Cerebellar nuclear complex (tissue), 1 donor: ENCODE measurements at places on chromosomes 5 and 9.

GRCh38 chr5:79729679-79730078, 40.0 kb downstream of the CMYA5 start:
- no peak for DNase-seq

- peak; percentile 40 for DNase-seq
Measured at GRCh38 chr5:16539169-16539666, 73.6 kb upstream of the ZNF622 start.

DNA sequence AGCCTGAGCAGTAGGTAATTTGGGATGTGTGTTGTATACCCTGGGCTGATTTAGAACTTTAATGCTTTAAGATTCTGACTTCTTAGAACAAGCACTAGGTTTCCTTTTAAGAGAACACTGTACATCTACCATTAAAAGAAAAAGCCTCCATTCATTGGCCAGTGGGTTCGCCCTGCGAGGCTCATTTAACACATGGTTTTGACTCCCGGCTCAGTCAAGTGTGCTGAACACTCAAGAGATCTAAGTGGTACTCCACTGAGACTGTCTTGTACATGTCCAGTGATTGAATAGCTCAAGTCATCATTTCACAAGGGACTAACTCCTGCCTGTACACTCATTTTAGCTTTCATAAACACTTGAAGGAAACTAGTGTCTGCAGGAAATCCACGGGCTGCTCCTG, 3.9 kb downstream of the FUBP3 start:
- DNase-seq: no peak

- no peak for DNase-seq
Measured at GRCh38 chr5:14812166-14812565, 59.4 kb downstream of the ANKH start.

- DNase-seq: no peak
Measured at GRCh38 chr5:108372369-108372768, 9.5 kb downstream of the FBXL17 start.

GRCh38 chr5:108917596-108917995, 169.9 kb downstream of the FER start:
- no peak for DNase-seq

DNA sequence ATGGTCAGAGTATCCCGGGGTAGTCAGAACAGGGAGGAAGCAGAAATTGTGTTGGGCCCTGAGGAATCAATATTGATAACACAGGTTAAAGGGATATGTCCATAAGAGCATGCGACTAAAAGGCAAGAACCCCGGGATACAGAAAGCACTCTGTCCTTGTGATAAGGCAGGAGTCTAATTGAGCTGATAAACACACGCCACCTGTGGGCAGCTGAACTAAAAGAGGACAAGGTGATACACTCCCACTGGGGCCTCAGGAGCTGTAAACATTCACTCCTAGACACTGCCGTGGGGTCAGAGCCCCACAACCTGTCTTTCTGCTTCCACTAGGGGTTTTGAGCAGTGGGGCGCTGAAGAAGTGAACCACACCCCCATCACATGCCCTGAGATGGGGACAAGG, 144.7 kb upstream of the MPDZ start:
- no peak for DNase-seq

- no peak for DNase-seq
Measured at GRCh38 chr5:140322751-140323731, 20.1 kb upstream of the PFDN1 start.

DNA sequence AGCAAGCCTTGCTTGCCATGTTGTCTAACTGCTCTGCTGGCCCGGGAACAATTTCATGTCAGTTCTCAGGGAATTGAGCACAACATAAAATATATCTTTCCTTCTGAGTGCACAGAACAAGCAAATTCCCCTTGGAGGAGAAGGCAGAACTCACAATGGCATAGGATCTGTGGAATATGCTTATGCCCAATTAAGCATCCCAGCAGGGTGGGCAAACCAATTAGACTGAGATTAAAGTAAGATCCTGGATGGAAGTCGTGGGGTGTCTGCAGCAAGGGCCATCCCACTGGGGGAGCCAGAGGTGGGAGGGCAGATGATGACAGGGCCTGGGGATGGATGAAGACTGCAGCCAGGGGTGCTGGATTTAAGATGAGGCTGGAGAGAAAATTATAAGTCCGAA, 114.1 kb downstream of the BRINP1 start:
- DNase-seq: no peak

DNA sequence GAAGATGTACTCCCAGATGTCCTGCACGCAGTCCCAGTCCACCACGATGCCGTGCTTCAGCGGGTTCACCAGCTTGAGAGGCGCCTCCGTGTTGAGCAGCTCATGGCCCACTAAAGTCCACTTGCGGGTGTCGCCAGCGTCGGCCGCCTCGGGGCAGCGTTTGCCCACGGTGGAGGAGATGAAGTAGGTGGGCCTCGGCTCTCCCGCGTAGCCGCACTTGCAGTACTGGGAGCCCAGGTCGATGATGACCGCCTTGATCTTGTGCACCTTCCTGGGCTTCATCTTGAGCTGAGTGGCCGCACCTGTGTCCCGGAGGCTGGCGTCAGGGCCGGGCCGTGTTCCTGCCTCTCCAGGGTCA, 278 bp downstream of the ACTL7B start:
- DNase-seq: no peak

DNA sequence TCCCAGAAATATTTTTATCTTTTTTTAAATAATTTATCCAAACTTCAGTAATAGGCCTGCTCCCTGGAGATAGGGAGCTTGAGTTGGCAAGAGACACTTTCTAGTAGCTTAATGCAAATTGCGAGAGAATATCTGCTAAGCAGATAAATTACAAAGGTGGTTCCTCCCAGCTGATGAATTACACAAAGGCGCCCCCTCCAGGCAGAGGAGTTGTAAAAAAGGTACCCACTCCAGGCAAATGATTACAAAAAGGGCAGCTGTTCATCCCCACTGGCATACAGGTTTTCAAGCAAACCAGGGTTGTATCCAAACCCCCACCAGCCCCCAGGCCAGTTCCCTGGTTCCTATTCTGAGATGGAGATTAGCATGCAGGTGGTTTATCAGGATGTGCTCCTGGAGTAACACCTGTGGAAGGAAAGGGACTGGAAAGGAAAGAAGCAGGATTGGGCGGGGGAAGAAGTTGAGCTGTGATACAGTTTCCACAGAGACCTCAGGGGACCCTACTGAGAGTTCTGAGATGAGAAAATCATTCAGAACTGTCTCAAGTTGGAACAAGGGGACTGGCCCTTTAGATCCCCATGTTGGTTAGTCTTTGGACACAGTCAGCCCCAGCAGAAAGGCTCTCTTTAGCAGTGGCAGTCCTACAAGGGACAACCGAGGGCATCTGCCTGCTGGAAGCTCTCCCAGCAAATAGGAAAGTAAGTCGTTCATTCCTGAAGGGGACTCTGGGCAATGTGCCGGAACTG, 25.5 kb downstream of the ESM1 start:
- DNase-seq: no peak

GRCh38 chr5:102722931-102723330, 32.2 kb upstream of the PAM start:
- no peak for DNase-seq

DNA sequence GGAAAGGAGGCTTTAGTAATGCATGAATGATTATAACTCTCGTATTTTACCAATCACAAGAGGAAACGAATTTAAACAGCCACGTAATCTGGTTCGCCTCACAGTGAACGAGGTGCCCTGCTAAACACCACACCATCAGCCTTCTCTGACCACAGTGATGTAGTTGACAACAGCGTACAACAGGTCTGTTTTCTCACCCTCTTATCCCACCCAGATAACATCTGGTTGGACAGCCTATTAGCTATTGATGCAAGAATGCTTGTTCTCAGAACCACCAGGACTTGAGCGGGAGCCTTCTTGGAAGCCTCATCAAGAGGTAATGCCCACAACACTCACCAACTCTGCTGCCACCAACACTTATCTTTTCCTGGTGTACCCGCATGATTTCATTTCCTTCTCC, 23.3 kb downstream of the SLC1A3 start:
- DNase-seq: no peak

GRCh38 chr5:2749514-2750025, 1.9 kb downstream of the IRX2 start:
- DNase-seq: no peak

DNA sequence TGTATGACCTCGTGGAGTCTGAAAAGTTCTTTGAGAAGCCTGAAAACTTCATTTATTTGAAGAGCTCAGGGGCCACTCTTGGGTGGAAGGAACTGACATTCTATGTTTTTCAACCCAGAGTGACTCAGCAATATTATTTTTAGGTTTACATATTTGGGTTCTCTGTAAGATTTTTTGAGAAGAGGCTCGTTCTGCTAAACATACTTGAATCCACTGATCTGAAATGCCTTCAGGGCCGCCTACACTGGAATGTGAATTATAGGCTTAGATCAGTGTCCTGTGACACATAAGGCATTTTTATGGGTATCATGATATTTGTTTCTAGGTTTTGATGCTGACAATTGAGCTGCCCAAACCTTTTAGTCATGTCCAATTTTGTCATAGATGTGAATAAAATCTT, 86.2 kb downstream of the PSAT1 start:
- no peak for DNase-seq

DNA sequence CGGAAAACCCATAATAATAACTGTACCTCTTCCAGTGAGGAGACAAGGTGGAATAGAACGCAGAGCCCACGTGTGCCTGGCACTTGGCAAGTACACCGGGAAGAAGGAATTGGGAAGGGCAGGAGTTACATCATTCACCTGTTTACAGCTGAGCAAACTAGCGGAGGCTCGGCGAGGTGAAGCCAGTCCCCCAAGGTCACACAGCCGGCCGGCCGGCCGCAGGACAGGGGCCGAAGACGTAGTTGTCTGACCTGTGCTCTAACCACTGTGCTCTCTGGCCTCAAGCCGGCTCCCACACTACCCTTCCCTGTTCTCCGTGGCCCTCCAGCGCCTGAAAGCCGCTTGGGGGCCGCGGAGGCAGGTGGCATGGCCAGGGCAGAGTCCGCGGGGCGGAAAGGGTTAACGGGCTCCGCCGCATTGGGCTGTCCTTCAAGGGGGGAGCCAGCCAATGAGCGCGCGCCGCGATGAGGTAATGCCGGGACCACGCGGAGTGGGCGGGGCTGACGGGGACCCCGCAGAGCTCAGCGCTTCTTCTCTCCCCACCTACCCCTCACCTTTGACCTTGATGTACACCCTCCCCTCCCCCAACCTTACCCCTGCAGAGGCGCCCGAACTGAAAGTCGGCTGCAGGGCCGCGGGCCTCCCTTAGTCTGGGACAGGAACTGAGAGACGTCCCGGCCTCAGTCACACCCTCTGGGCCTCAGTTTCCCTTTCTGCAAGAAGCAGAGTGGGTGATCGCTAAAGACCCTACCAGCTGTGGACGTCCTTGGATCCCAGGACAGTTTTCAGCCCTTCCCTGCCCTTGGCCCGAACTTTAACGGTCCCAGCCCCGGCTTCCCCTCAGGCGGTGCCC, 125.1 kb downstream of the C9orf50 start:
- peak; percentile 91 for DNase-seq

DNA sequence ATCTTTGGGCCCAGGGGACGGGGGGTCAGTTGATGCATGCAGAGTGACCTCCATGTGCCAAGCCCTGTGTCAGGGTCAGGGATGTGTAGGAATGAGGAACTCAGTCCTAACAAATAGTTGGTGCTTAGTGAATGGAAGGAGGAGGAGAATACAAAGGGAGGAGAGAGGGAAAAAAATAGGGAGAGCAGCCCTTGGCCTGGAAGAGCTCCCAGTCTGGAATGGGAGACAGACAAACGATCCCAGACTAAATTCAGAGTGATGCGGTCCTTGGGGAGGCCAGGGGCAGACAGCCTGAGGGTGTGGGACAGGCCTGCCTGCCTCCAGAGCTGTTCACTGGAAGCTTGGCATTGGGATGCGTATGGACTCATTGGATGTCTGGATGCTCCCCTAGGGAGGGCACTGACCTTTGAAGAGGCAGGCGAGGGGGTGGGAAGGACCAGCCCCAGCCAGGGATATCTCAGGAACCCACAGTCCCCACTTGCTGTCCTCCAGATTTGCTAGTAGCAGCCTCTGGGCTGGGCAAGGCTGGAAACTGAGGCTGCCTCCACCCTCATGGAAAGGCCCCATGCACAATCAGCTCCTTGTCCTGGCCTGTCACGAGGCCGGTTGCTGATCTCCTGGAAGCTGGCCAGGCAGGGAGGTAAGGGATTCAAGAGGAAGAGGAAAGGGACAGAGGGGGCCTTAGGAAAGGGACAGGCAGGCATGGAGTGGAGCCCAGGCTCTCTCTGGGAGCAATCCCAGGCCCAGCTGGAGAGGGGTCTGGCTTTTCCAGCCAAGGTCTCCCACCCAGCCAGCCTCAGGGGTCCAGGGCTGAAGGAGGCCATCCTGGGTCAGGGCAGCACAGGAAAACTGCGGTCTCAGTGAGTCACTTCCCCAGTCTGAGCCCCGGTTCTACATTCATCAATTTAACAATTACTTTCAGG, 69.0 kb upstream of the GGTA1 start:
- no peak for DNase-seq

- DNase-seq: no peak
Measured at GRCh38 chr9:10562581-10563343, 50.0 kb downstream of the PTPRD start.

DNA sequence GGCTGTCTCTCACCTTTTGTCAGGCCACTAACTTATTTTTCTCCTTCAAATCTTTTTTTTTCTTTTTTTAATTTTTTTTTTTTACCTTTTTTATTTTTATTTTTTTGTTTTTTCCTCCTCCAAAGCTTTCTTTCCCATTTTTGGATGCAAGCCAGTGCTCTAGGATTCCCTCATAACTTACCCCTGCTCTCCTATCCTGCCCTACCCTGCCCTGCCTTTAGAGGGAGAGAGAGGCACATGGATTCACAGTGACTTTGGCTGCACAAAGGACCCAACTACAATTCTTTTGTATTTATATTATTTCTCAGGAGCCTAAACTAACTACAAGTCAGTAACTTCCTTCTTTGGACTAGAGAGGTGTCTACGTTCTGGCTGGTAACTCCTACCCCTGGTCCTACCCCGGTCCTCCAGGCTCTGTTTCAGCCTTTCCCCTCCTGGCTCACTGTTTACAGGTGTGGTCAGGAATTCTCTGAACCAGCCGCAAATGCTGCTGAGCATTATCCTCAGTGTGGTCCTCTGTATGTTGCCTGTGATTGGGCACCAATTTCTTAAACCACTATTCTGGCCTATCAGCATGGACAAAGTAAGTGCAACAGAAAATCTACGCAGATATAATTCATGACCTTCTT, 8.4 kb upstream of the RUSC2 start:
- no peak for DNase-seq

DNA sequence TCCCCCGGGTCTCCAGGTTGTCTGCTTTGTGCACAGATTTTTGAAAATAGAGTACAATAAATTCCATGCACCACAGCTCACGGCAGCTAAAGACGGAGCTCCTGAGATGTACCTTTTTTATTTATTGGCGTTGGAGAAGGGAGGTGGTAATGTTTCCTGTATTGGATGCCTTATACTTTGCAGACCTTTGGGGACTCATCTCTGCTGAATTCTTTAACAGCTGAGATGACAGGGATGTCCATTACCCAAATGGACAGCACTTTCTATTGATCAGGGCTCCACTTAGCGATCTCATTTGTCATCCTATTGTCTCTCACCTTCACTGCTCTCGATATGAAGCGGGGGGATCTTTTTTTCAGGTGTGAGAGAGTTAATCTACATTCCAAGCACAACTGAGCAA, 137.8 kb downstream of the EFNA5 start:
- DNase-seq: no peak

GRCh38 chr9:135032868-135033460, 54.5 kb upstream of the OLFM1 start:
- DNase-seq: no peak

GRCh38 chr5:52709167-52709925, 78.4 kb upstream of the ITGA1 start:
- no peak for DNase-seq

- DNase-seq: no peak
Measured at GRCh38 chr5:110115503-110115902, 425.8 kb downstream of the MAN2A1 start.
